MV-4-11 (cell line): ENCODE measurements at places on chromosomes 4 and X.

DNA sequence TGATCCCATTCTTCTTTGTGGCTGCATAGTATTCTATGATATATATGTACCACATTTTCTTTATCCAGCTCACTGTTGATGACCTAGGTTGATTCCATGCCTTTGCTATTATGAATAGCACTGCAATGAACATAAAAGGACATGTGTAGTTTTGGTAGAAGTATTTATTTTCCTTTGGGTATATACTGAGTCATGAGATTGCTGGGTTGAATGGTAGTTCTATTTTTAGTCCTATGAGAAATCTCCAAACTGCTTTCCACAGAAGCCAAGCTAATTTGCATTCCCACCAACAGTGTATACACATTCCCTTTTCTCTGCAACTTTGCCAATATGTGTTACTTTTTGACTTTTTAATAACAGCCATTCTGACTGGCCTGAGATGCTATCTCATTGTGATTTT, 278.3 kb downstream of the PCDH18 start:
- DNase-seq: no peak

- no peak for DNase-seq
Observed at GRCh38 chr4:80265571-80266252, 752 bp upstream of the FGF5 start.

GRCh38 chr4:147704846-147705245, 20.9 kb upstream of the PRMT9 start:
- DNase-seq: no peak

DNA sequence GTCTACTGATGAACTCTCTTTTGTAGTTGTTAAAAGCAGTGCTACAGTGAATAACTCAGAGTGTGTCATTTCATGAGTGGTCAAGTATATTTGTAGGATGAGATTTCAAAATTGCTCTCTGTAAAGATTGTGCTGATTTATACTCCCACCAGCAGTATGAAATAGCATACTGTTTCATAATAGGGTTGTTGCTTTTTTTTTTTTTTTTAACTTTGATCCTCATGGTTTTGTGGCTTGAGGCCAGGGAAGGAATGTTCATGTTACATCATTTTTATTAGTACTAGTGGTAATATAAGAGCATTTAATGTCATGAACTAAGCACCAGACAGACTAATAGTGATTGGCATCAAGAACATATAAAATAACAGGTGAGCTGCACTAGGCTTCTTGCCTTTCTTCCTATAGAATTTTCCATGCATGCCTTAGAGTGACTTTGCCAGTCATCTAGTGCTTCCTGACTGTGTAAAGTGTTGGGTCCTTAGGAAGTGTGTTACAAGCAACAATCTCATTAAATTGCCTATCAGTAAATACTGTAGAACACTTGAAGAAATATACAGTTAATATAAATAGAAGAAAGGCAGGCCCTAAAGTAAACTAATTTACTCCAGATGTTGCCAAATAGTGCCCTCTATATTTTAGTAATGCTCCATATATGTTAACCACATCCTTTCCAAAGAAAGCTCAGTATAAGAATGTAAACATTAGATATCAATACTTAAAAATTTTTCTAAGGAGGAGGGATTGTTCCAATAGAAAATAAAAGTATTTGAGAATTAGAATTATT, 38.6 kb upstream of the MSMO1 start:
- DNase-seq: peak; percentile 52

DNA sequence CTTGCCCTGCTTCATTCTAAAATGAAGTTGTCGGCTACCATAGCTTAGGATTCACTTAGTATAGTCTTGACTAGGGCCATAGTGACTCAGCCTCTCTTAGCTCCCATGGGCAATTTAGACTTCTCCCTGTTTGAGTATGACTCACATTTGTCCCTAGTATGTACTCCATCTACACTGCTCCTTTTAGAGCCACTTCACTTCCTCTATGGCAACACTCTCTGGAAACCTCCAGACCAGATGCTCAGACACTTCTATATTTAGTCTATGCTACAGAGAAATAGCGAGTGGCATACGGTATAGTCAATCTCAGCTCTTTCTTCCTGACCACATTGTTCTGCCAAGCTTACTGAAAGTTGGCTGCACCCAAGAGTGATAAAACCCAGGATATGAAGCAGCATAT, 11.2 kb downstream of the MEPE start:
- DNase-seq: peak; percentile 98

DNA sequence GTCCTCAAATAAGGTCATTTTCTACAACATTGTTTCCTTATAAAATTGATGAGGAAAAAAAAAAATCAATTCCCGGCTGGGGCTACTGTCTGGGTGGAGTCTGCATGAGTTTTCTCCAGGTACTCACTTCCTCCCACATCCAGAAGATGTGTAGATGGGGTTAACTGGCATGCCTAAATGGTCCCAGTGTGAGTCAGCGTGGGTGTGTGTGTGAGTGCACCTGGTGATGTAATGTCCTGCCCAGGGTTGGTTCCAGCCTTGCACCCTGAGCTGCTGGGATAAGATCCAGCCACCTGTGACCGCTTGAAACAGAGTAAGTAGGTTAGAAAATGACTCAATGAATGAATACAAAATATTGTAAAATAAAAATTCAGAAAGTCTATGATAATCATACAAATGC, 11.1 kb downstream of the USP26 start:
- no peak for DNase-seq

DNA sequence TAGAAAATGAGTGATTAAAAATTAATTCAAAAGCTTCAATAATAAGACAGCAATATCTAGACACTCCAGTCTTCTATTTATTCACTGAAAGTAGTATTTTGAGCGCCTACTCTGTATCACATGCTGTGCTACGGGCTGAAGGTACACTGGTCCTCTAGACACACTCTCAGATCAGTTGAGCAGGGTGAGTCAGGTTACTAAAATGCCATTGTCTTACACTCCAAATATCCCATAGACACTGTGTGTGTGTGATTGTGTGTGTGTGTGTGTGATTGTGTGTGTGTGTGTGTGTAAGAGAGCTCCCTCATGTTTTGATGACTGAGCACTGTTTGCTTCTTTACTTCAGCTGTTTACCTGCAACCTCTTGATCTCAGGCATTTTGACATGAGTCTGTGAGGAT, 342.8 kb upstream of the BOD1L1 start:
- no peak for DNase-seq

DNA sequence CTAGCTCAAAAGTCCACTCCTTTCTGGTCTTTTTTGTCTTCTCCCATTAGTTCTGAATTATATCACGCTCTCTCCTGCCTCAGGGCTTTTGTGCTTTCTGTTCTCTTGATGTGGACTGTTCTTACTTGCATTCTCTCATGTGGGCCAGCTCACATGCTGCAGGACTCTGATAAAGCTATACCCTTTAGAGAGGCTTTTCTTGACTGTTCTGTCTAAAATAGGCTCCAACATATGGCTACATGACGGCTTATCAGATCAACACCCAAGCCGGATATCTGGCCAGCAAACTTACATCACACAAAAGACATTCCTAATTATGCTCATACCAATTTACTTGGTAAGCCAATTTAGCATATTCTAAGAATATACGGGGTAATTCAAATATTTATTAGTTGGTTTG, 1494.5 kb downstream of the TECRL start:
- DNase-seq: no peak

DNA sequence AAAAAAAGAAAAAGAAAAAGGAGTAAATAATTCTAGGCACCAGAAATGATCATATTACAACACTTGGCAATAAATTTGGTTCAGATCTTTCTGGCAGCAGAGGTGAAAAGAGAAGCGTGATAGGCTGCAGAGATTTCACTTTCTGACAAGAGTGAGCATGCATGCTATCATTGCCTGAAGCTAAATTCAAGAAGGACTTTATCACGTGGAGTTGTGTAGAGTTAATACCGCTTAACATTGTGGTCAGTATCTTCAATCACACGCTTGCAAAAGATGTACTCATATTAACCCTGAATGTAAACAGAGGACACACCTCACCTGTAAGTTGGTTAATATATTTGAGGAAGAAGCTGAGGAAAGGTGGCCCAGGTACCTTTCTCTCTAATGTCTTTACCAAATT, 31.4 kb upstream of the RBPJ start:
- DNase-seq: peak; percentile 31

- DNase-seq: no peak
Observed at GRCh38 chr4:47065051-47065481, 33.7 kb downstream of the GABRB1 start.

- DNase-seq: peak; percentile 13
Observed at GRCh38 chr4:95591278-95591677, 42.5 kb upstream of the UNC5C start.

GRCh38 chr4:7169134-7169533, 23.2 kb upstream of the SORCS2 start:
- DNase-seq: no peak

DNA sequence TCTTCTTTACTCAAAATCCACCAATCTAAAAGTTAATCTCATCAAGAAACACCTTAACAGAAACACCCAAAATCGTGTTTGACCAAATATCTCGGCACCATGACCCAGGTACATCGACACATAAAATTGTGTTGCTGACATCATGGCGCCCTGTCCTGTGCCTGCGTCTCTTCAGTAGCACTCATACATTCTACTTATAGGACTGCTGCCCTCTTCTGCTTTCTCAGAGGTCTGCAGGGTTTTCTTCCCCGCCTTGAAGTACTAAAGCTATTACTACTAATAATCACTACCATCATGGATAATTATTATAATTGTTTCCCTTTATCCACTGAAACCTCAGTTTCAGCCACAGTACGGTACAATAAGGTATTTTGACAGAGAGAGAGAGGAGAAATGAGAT, 1403.1 kb upstream of the TENM3 start:
- DNase-seq: no peak

DNA sequence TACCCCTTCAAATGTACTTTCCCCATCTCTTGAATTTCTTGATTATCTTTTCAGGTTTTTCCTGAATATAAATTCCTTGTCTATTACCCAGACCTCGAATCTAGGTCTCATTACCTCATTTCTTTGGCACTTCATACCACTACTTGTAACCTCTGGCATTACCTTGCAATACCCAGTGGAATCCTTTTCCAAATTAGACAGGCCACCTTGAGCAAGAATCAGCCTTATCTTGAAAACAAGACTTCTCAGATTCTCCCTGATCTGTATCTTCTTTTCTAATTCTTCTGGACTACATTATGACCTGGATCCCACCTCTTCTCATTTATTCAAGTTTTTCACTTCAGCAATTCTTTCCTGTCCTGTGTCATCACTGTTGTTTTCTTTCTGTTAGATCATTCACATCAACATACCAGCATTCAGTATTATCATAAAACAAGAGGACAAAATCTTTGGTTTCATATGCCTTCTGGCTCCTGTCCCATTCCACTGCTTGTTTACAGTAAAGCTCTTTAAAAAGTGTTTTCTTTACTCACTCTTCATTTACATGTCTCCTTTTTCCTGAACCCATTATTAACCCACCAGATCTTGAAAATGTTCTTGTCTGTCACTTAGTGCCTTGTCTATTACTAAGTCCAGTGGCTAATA, 275.6 kb upstream of the HS3ST1 start:
- no peak for DNase-seq

- no peak for DNase-seq
Observed at GRCh38 chrX:100904433-100904832, 24.3 kb downstream of the XKRX start.
